ENCODE measurements at places on chromosomes 4 and X. TPM values are rescaled to one million over a fixed set of nuclear protein-coding genes. Genes with fewer than 3 reads are reported as not detected.

Gene IL2
- polyA plus RNA-seq: not detected

Gene TMPRSS11B
- polyA plus RNA-seq: 0.08 TPM

Gene HTT
- 36.6 TPM for polyA plus RNA-seq

Gene GPAT3
- polyA plus RNA-seq: 14.5 TPM

Gene DSPP
- polyA plus RNA-seq: 0.03 TPM

Gene PWWP3B
- polyA plus RNA-seq: 3.3 TPM

Gene NHS
- 27.3 TPM for polyA plus RNA-seq

Gene MTNR1A
- polyA plus RNA-seq: 1.7 TPM

DNA sequence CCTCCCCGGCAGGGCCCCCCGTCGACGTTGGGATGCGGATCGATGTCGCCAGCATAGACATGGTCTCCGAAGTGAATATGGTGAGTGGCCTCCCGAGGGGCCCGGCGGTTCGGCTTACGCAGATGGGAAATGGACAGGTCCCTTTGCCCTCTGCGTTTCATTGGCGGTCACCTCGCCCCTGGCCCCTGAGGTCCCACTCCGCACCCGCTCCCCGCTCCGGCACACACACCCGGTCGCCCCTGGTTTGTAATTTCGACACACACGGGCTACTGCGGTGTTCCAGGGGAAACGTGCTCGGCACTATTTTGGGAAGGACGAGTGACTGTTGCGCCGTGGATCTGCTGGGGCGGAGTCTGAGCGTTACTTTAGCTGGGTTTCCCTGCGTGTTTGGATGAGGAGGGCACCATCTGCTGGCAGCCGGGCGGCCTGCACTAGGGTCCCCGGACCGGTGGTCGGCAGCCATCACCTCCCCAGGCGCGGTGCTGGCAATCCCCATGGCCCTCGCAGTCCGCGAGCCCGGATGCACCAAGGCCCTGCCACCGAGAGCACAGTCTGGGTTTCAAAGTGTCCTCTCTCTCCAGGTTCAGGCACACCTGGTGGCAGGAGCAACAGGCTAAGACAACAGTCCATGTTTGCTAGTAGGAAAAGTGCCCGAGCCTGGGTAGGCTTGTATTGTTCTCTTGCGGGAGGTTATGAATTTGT, 1.2 kb downstream of the GABRB1 start:
- DNase-seq: peak; percentile 59

- no peak for DNase-seq
Observed at GRCh38 chr4:142535009-142535408, 311.1 kb downstream of the INPP4B start.

- DNase-seq: no peak
Observed at GRCh38 chrX:37921758-37922157, 74.4 kb upstream of the DYNLT3 start.

DNA sequence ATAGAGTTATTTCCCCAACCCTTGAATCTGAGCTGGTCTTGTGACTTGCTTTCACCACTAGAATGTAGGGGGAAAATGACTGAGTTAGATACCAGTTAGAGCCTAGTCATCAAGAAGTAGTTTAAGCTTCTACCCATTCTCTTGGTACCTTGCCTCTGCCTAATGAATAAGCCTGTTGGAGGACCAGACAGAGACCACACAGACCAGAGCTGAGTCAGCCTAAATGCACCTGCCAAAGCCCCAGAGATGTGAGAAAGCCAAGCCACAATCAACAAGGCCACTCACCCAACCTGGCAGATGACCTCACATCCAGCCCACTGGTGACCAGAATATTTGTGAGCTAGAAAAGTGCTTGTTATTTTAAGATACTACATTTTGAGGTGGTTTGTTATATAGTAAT, 85.2 kb upstream of the DCLK2 start:
- DNase-seq: no peak

GRCh38 chr4:70849291-70849690, 9.6 kb upstream of the GRSF1 start:
- no peak for DNase-seq

DNA sequence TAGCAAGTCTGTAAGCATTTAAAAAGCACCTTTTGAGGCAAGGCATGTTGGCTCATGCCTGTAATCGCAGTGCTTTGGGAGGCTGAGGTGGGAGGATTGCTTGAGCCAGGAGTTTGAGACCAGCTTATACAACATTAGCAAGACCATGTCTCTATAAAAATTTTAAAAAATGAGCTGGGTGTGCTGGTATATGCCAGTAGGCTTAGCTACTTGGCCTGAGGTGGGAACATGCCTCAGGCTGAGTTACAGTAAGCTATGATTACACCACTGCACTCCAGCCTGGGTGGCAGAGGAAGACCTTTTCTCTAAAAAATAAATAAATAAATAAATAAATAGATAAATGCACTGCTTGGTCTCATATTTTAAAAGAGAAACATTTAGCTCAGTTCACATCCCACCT, 26.8 kb downstream of the BLTP1 start:
- no peak for DNase-seq

DNA sequence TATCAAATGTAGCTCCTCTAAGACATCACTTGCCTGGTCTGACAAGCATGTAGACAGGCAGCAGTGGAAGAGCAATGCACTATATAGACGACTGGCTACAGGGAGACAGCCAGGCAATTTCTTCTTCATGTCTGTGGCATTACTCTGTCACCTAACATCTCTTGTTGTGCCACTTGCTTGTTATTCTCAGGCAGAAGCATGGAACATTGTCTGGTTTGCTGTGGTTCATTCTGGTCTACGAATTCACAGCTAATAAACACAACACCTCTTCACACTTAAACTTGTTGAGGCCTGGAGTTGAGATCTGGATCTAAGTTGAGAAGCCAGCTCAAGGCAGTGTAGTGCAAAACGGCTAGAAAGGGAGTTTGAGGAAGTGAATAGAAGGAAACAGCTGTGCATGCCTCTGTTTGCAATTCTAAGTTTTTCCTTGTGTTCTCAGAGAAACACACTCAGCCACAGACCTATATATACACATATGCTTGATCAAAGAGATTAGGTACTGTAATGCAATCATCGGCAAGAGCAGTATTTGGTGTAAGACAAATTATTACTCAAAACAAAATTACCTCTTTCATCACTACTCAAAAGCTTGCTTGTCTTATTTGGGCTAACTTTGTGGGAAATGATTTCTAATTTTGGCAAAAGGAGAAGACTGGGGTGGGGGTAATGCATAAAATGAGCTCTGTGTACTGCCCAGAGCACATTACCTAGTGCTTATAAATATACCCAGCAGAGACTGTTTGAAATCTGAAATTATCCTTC, 243.8 kb downstream of the PPP3CA start:
- peak; percentile 17 for DNase-seq

GRCh38 chr4:184409911-184410692, 64.2 kb downstream of the IRF2 start:
- DNase-seq: no peak

DNA sequence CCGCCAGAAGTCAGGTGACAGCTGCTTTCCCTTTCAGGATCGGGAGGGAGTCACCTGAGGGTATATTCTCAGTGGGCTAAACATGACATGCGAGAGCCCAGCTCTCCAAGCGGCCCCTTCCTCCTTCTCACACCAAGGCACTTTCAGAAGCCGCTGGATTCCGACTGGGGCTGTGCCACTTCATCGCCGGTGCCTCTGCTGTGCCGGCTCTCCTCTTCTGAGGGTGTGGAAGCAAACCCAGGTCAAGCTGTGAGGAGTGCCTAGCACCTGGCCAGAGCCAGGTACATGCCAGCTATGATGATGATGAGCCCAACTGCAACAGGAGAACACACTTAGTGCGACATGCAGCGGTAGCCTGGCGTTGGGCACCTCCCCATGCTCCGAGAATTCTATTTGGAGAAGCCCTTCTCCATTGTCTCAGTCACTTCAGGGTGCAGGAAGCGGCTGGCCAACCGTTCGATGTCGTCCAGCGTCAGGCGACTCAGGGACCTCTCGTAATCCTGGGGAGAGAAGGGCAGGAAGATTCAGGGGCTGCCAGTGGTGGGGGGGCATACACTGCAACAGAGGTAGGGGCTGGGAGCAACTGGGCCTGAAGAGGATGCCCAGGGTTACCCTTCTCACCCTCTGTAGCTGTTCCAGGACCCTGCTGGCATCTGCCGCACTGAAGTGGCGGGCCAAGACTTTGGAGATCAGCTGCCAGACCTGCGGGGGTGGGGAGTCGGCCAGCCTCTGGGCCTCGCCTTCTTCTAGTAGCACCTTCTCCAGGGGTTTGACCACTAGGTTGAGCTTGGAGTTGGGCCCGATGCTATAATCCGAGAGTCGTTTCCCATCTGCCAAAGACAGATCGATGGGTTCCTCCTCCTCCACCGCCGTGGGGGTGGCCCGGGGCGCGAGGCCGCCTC, 1.0 kb downstream of the UBL4A start:
- DNase-seq: no peak

DNA sequence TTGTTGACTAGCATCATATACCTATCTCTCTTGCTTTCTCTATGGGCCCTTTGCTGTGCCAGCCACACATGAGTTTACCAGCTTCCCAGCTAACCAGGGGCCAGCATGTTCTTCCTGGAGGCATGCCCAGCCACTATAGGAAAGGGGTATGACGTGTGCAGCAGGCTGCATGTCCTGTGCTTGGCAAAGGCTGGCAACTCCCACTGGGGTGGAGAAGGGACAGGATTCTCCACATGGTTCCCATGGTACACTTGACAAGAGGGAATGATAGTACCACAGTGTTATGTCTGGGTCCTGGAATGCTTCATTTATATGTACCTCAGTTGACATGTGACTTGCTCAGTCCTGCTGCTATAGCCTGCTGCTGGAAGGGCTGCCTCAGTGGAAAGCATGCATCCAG, 78.8 kb downstream of the TMEM164 start:
- no peak for DNase-seq

DNA sequence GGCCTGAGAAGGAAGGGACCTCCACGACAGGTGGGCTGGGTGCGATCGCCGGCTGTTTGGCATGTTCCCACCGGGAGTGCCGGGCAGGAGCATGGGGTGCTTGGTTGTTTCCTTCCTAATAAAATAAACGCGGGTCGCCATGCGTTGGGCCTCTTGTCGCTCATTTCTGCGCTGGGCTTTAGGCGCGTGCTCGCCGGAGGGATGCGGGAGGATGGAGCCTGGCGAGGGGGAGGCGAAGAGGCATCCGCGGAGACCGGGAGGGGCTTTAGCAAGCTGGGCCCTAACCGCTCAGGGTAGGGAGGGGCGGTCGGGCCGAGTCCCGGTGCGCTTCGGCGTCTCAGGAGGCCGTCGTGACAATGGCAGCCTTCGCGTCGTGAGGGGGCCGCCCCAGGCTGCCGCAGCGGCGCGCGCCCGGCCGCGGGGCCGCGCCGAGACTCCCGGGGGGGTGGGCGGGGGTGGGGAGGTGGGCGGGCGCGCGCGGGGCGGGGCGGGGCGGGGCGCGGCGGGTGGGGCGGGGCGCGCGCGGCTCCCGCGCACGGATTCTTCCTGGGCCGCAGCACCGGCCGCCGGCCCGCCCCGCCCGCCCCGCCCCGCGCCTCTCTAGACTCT, 476 bp upstream of the GDI1 start:
- no peak for DNase-seq

DNA sequence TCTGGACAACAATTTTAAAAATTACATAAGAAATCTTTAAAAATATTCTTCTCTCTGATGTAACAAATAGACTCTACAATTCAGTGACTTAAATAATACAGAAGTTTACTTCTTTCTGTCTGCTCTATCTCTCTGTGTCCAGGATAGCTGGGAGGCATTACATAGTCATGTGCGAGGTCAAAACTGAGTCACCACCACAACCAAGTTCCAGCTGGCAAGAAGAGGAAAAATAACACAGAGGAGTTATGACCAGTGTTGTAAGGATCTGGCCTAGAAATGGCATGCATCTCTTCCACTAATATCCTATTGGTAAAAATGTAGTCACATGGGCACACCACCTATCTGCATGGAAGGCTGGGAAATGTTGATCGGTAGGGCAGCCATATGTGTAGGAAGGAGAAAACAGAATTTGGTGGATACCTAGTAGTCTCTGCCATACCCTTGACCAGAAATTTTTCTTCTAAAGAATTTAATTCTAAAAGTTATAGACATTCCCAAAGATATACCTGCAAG, 39.4 kb upstream of the WDFY3 start:
- no peak for DNase-seq

DNA sequence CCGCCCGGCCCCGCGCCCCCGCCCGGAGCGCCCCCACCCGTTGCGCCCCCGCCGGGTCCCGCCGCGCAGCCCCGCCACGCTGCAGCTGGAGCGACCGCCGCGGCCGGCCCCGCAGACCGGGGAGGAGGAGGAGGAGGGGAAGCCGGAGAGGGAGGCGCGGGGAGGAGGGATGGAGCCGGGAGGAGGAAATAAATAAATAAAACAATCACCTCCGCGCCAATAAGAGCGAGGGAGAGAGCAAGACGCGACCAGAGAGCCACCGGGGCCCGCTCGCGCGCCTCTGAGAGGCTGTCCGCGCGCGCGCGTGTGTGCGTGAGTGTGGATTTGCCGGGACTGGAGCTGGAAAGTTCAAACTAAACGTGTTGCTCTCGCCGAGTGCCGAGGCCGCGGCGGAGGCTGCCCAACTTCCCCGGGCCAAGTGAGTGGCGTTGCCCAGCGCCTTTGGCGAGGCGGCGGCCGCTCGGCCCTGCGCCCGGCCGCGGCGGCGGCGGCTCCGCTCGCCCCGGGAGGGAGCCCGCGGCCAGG, 2184.4 kb upstream of the TENM3 start:
- peak; percentile 70 for DNase-seq

DNA sequence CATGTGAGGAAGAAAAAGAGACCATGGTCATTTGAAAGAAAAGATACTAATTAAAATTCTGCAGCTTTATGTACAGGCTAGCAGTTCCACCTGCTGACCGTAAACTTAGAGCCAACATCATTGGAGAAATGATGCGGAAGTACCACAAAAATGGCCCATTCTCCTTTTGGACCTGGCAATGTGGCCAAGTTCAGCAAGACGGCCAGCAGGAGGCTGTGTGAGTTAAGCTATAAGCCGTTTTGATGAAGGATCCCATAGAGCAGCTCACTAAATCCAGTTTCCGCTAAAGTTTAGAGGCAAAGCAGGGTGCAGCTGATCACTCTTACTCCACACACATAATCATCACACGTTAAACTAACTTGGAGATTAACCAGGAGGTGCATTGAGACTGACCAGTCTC, 133.8 kb downstream of the LDB2 start:
- no peak for DNase-seq

DNA sequence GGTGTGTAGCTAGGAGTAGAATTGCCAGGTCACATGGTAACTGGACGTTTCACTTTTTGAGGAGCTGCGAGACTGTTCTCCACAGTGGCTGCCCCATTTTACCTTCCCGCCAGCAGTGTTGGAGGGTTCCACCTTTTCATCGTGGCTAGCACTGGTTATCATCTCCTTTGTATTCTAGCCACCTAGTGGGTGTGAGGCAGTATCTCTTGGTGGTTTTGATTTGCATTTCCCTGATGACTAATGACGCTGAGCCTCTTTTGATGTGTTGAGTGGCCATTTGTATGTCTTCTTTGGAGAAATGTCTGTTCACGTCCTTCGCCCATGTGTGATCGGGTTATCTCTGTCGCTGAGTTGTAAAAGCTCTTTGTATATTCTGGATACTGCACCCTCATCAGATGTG, 10.6 kb downstream of the ABCD1 start:
- no peak for DNase-seq

DNA sequence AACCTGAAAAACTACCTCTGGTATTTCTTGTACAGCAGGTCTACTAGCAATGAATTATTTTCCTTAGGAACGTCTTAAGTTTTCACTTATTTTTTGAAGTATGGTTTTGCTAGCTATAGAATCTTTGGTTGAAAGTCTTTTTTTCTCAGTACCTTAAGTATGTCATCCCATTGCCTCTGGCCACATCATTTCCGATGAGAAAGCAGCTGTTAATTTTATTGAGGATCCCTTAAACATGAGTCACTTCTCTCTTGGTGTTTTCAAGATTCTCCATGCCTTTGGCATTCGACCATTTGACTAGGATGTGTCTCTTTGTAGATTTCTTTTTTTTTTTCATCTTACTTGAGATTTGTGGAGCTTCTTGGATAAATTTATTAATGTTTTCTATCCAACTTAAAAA, 803.8 kb upstream of the AMOT start:
- no peak for DNase-seq

Measured in left kidney (tissue), 8 donors.